Stimulated activated naive CD8-positive, alpha-beta T cell treated with anti-CD3 and anti-CD28 coated beads, Interleukin-15, Interleukin-2, amounts not matched to agents 100 U/mL and 50 U/mL, for 24 hours (primary cell): ENCODE measurements at places on chromosomes 13 and 19.
A peak's percentile ranks its signal among the peaks of the same experiment; 100 is the strongest.

- DNase-seq = no peak
These were observed 49.7 kb downstream of the ESD start for GRCh38 chr13:46747031-46747820.

DNA sequence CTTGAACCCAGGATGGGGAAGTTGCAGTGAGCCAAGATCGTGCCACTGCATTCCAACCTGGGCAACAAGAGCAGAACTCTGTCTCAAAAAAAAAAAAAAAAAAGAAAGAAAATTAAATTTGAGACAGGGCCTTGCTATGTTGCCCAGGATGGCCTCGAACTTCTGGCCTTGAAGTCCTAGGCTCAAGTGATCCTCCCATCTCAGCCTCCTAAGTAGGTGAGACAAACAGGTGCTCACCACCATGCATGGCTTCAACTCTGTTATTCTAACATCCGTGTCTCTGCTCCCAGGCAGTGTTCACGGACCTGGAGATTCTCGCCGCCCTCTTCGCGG, 40.3 kb downstream of the PDE4A start:
- DNase-seq = no peak

GRCh38 chr19:49357186-49357585, 5.0 kb downstream of the TEAD2 start:
- DNase-seq = no peak

- DNase-seq = no peak
These were observed 34.8 kb downstream of the FOXO1 start for GRCh38 chr13:40631605-40632004.

- DNase-seq = no peak
These were observed 16.8 kb downstream of the SLAIN1 start for GRCh38 chr13:77714119-77714755.

DNA sequence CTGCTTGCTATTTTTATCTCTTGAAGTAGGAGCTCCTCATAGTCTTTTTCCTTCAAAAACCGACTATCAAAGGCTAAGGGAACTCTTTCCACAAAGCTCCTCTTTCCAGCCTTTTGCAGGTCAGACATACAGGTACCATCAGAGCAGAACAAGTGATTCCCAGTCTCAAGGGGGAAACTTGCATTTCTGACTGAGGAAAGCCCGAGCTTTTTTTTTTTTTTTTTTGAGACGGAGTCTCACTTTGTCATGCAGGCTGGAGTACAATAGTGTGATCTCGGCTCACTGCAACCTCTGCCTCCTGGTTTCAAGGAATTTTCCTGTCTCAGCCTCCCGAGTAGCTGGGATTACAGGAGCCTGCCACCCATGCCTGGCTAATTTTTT, 32.0 kb downstream of the RUBCNL start:
- DNase-seq = no peak

GRCh38 chr13:44234566-44234965, 139.1 kb upstream of the SERP2 start:
- DNase-seq = no peak

DNA sequence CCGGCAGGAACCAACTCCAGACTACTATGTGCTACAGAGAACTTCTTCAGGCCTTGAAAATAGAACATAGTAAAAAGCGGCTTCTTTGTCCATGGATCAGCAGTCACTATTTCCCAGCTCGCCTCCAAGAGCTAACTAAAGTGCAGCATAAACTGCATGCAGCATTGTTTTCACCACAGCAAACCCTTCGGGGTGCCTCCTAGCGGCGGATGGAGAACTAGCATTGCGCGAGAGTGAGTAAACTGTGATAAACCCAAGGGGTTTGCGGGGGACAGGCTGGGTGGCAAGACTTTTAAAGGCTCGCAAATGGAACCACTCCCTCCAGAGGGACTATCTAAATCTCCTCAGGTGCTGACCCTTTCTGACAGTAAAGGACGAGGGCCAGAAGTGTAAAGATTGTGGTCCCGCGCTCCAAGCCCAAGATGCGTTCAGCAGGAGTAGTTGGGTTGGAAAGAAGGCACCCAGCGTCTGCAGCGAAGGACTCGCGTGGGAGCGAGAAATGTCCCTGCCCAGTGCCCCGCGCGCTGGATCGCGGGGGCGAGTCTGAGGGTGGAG, 21.5 kb upstream of the SGCG start:
- peak; percentile 35 for DNase-seq

- DNase-seq = no peak
These were observed 11.4 kb upstream of the MYCBP2 start for GRCh38 chr13:77338329-77338728.

GRCh38 chr13:105184201-105184600, 1351.3 kb downstream of the EFNB2 start:
- no peak for DNase-seq

GRCh38 chr13:108451121-108451520, 178.3 kb upstream of the MYO16 start:
- no peak for DNase-seq

GRCh38 chr19:42074513-42075363, 1.2 kb upstream of the ZNF574 start:
- peak; percentile 39 for DNase-seq

- DNase-seq = peak; percentile 61
These were observed 441.5 kb upstream of the KLF12 start for GRCh38 chr13:74575729-74576125.

DNA sequence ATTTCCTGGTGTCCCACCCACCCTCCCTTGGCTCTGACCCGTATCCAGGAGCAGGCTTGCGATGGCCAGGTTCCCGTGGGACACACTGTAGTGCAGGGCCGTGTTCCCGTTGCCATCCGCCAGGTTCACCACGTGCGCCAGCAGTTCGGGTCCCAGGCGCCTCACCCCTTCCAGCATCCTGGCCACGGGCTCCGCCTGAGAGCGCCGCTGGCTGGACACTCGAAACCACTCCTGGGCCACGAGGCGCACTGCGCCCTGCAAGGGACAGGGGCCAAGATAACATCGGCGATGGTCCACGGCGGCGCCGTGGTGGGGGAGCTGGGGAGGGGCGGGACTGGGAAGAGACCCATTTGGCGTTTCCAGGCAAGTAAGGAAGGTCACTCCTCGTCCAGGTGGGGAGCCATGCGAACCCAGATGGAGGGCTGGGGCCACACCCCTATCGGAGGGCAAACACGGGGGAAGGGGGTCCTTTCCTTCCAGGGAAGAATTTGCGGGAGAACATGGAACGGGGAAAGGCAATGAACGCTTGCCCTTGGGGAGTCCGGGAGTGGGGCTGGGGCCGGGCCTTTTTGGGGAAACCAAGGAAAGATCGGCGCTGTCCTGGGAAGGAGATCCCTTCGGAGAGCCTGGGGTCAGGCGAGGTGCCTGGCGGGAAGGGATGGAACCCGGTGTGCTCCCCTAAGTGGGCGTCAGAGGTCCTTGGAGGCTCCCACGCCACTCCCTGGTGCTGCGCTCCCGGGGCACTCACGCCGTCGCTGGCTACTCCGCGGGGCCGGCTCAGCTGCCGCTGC, 9.9 kb downstream of the KANK3 start:
- no peak for DNase-seq

GRCh38 chr13:48094404-48094780, 512 bp downstream of the MED4 start:
- DNase-seq = peak; percentile 16

GRCh38 chr13:110239280-110240125, 67.5 kb downstream of the COL4A1 start:
- no peak for DNase-seq

- no peak for DNase-seq
These were observed 801.4 kb downstream of the SLITRK6 start for GRCh38 chr13:84997858-84998257.

DNA sequence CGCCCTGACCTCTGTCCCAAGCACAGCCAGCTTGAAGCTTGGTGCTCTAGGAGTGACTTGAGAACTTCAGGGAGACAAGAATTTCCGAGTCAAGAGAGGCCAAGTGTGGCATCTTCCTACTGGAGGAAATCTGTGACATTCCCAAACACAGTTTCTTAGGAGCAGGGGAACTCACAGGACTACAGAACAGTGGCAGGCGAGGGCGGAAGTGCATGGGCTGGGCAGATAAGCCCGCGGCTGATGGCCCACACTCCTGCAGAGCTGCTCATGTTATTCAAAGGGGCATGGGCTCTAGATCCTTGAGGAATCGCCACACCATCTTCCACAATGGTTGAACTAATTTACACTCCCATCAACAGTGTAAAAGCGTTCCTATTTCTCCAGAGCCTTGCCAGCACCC, 168.8 kb downstream of the KATNAL1 start:
- DNase-seq = no peak

DNA sequence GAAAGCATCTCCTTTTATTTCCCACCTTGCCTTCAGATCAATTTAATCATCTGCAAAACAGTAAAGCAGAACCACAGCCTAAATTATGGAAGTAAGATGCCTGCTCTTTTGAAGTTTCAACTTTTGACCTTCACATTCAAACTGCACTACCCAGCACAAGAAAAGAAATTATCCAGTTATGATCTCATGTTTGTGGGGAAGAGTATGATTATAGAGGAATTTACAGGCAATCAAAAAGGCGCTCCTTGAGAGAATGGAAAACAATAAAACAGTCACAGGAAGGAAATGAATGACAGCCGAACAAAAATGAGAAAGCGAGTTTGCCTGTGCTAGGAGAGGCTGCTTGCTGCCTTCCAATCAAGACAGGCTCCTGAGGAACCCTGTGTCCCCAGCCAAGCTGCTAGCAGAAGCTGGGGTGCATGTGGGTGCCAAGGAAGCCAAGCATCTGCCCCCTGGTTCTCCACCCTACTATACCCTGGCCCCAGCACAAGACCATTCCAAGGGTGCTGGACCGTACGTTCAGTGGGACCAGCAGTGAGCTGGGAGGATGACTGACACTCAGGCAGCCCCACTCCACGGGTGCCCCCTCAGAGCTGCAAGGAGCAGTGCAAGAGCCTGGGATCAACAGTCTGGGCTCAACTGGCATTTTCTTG, 47.8 kb downstream of the PEPD start:
- no peak for DNase-seq

GRCh38 chr19:46660008-46660517, 919 bp downstream of the DACT3 start:
- peak; percentile 17 for DNase-seq

GRCh38 chr13:72004784-72005374, 137.9 kb upstream of the DACH1 start:
- no peak for DNase-seq

- no peak for DNase-seq
These were observed 158.9 kb downstream of the CACNA1A start for GRCh38 chr19:13347367-13347766.

- DNase-seq = peak; percentile 38
These were observed 990 bp downstream of the MYO9B start for GRCh38 chr19:17076543-17076991.

DNA sequence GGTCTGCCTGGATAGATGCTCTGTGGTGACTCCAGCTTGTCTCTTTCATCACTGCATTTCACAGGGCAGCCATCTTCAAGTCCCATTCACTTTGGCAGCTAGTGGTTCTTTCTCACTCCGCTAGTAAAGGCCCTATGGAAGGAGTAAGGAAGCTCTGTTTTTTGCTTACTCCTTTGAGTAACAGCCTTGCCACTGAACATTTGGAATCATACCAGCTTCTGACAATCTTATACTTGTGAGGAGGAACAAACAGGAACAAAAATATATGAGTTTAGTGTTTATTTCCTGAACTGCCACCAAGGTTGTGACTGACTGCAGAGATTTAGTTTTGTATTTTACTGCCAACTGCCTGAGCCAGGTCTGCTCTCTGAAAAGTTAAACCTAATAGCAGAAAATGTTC, 38.7 kb downstream of the KCTD4 start:
- DNase-seq = no peak

- no peak for DNase-seq
These were observed 30.7 kb downstream of the GPR180 start for GRCh38 chr13:94632226-94632980.

DNA sequence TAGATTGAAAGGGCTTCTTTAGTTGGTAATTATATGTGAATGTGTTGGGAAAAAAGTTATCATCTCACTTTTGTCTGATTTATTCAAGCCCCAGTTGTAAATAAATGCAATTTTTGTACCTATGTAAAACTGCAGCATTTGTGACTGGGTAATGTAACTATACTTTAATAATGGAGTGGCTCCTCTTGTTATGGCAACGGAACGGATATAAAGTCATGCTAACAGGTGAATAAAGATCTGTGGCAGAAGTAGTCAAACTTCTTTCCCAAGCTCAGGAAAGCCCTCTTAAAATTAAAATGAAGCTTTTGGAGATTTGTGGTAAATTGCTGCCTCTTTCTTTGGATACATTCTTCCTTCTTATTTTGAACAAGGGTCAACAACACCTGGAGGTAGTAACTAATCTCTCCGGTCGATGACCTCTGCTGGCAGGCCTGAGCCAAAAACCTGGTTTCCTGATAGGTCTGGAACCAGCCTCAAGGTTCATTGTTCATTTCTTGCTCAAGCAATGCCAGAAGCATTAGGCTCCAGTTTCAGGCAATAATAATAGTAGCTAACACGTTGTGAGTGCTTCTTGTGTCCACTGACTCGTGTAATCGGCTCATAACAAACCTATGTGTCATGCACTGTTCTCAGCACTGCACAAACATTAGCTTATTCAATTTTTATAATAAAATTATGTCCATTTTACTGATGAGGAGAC, 313.4 kb upstream of the DACH1 start:
- no peak for DNase-seq

- peak; percentile 58 for DNase-seq
These were observed 24.9 kb downstream of the SLC8A2 start for GRCh38 chr19:47446534-47447469.
